ENCODE measurements at places on chromosomes 6 and 20.

- DNase-seq: peak; percentile 74
Observed at GRCh38 chr6:154403788-154404187, 47.2 kb upstream of the IPCEF1 start.

GRCh38 chr6:96803106-96803481 is 34.2 kb downstream of the GPR63 start:
- no peak for DNase-seq

DNA sequence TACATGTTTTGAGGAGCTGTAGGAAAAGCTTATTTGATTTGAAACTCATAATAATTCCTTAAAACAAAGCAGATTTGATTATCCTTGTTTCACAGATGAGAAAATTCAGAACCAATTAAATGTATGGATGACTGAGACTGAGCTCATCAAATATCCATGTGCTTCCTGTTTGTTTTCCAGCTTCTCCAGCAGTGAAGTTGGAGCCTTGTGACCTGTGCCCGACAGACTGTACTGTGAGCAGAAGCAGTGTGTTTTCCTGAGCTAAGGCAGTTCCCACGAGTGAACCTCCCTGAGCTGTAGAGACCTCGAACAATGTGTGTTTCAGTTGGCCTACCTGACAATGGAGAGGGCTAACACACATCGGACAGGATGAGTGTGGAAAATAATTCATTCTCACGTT is 599.5 kb upstream of the NRSN1 start:
- no peak for DNase-seq

- DNase-seq: peak; percentile 14
Observed at GRCh38 chr6:162468326-162468725, 259.2 kb downstream of the PRKN start.

DNA sequence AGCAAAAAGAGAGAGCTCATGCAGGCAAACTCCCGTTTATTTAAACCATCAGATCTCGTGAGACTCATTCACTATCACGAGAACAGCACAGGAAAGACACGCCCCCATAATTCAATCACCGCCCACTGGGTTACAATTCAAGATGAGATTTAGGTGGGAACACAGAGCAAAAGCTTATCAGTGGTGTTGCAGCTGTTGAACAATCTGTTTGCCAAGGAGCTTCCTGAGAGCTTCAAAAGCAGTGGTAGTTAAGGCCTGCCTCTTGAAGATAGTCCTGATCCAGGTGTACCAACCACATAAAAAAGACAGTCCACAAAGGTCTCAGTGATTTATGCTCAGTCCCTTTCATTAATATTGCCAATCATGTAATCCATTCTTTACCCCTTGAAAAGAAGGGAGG is 269.4 kb upstream of the IRAK1BP1 start:
- no peak for DNase-seq

- peak; percentile 77 for DNase-seq
Observed at GRCh38 chr6:138944412-138944811, 43.6 kb downstream of the REPS1 start.

GRCh38 chr6:168699631-168700295 is 258.8 kb downstream of the SMOC2 start:
- no peak for DNase-seq

- peak; percentile 64 for DNase-seq
Observed at GRCh38 chr6:42777126-42777822, 4.6 kb upstream of the BICRAL start.

DNA sequence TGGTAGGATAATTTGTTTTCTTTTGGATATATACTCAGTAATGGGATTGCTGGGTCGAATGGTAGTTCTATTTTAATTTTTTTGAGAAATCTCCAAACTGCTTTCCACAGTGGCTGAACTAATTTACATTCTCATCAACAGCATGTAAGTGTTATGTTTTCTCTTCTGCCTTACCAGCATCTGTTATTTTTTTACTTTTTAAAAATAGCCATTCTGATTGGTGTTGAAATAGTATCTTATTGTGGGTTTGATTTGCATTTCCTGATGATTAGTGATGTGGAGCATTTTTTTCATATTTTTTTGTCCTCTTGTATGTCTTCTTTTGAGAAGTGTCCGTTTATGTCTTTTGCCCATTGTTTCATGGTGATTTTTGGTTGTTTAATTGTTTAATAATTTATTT is 11.9 kb downstream of the HINT3 start:
- no peak for DNase-seq

DNA sequence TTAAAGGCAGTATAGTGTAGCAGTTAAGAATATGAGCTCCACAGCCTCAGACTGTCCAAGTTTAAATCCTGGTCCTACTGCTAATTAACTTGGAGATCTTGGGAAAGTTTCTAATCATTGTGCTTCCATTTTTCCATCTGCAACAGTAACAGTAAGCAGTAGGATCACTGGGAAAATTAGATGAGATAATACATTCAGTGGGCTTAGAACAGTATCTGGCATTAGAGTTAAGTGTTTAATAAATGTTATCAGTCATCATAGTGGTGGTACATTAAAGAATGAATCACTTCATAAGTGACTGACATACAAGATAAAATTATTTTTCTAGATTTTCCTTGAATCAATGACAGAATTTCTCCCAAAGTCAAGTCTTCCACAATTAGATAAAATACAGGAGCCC is 5.0 kb downstream of the NHSL1 start:
- no peak for DNase-seq

- no peak for DNase-seq
Observed at GRCh38 chr6:75422024-75422639, 71.5 kb downstream of the FILIP1 start.

GRCh38 chr20:48015141-48015910 is 230.0 kb upstream of the SULF2 start:
- DNase-seq: peak; percentile 32

GRCh38 chr6:17086469-17086868 is 15.4 kb upstream of the STMND1 start:
- peak; percentile 77 for DNase-seq

- no peak for DNase-seq
Observed at GRCh38 chr6:1391800-1392309, 2.5 kb downstream of the FOXF2 start.

GRCh38 chr6:46653439-46654195 is 842 bp downstream of the SLC25A27 start:
- peak; percentile 21 for DNase-seq

DNA sequence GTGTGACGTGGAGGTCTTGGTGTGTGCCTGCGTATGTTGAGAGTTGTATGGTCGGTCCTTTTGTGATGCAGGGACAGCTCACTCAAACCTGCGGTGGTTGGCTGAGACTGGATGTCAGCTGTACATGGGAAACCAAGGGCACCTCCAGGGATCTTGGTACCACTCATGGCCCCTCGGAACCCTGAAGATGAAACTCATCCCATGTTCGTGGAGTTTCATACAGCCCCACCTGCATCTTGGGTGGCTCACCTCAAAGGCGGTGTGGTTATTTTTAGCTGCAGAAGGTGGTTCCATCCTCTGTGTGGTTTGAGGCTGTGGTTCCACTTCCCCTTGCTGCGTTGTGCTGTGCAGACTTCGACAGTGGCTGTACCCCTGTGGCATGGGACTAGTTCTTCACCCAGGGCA is 52.6 kb upstream of the SLC22A1 start:
- DNase-seq: no peak

DNA sequence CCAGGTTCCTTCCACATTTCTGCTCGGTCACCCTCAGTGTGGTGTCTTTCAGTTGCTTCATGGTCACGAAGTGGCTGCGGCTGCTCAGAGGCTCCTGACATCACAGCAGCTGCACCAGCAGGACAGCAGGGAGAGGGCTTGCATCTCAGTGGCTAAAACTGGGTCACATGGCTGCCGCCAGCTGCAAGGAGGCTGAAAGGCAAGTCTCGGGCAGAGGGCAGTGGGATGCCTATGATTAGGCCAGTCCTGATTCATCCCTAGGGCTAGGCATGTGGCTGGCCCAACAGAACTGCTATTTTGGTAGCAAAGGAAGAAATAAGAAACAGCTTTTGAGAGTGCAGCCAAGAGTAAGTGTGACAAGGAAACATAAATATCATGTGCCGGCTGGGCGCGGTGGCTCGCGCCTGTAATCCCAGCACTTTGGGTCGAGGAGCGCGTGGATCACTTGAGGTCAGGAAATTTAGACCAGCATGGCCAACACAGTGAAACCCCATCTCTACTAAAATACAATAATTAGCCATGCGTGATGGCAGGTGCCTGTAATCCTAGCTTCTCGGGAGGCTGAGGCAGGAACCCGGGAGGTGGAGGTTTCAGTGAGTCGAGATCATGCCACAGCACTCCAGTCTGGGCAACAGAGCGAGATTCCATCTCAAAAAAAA is 46.6 kb downstream of the RBM38 start:
- DNase-seq: no peak

DNA sequence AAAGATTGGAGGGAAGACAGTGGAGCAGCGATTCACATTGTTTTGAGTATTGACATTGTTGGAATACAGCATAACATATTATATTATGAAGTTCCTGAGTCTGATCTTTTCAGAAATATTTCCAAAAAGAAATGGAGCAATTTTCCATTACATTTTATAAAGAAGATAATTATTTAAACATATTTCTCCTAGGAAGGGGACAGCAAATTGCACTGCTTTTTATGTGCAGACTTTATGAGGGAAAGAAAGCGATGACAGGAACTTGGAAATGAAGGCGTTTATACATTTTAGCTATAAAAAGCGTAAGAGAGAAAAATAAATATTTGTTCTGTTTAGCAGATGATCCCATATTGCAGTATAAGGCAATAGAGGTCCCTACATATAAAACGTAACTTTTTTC is 117.0 kb upstream of the EDN1 start:
- DNase-seq: no peak

GRCh38 chr6:71031912-71032311 is 75.1 kb upstream of the B3GAT2 start:
- no peak for DNase-seq

DNA sequence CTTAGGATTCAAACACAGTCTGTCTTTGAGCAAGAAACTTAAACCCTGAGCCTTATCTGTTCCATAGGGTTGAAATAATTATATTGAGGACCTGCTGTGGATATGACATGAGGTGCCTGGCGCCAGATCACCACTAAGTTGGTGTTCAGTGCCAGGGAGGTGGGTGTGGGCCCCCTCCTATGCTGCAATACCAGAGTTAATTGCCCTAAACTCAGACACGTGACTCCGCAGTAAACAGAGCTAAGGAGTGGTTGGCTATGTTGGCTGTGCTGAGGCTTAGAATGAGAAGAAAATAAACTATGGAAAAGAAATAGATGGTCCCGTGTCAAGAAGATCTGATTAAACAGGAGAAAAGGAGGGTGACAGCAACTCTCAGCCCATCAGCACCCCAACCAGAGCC is 419.4 kb upstream of the JARID2 start:
- DNase-seq: no peak

- DNase-seq: no peak
Observed at GRCh38 chr6:110933912-110934311, 24.6 kb upstream of the GTF3C6 start.

- no peak for DNase-seq
Observed at GRCh38 chr6:162581988-162582780, 145.4 kb downstream of the PRKN start.

GRCh38 chr6:121076119-121076518 is 258.2 kb downstream of the TBC1D32 start:
- DNase-seq: no peak

DNA sequence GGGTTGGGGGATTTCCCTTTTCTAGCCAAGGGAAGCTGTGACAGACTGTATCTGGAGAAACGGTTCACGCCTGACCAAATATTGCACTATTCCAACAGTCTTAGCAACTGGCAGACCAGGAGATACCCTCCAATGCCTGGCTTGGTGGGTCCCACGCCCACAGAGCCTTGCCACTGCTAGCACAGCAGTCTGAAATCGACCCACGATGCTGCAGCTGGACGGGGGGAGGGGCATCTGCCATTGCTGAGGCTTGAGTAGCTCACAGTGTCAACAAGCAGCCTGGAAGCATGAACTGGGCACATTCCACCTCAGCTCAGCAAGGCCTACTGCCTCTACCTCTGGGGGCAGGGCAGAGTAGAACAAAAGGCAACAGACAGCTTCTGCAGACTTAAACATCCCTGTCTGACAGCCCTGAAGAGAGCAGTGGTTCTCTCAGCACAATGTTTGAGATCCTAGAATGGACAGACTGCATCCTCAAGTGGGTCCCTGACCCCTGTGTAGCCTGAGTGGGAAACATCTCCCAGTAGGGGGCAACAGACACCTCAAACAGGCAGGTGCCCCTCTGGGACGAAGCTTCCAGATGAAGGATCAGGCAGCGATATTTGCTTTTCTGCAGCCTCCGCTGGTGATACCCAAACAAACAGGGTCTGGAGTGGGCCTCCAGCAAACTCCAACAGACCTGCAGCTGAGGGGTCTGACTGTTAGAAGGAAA is 89.9 kb upstream of the ECI2 start:
- DNase-seq: peak; percentile 23

DNA sequence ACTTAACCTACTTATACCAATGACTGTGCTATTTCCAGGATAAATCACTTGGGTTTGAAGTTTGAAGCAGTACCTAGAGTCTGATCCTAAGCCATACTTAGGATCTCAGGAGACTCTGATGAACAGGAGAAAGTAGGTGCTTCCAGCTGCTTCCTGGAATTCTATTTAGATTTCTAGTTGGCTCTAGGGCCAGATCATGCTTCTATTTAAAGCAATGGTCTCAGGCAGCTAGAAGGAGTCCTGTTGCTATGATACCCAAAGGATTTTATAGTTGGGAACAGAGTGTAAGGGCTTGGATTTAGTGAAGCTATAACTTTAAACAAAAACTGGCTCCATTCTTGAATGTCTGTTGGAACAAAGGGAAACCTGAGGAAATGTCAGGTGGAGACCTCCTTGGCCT is 52.4 kb upstream of the TINAG start:
- DNase-seq: peak; percentile 16

DNA sequence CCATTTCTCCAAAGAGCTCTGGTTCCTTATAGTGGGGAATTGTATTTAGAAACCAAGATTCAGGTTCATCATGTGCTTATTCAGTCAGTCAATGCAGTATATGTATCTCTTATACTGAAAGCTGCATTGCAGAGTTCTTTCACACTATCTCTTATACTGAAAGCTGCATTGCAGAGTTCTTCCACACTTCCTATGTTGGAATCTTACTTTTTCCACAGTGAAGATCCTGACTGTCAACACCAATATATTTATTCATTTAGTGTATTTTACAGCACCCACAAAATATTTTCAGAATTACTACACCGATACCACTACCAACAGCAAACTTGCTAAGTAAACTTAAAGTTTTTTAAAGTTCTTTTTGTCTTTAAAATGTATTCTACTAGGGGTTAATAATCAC is 349.3 kb upstream of the MMS22L start:
- DNase-seq: no peak

DNA sequence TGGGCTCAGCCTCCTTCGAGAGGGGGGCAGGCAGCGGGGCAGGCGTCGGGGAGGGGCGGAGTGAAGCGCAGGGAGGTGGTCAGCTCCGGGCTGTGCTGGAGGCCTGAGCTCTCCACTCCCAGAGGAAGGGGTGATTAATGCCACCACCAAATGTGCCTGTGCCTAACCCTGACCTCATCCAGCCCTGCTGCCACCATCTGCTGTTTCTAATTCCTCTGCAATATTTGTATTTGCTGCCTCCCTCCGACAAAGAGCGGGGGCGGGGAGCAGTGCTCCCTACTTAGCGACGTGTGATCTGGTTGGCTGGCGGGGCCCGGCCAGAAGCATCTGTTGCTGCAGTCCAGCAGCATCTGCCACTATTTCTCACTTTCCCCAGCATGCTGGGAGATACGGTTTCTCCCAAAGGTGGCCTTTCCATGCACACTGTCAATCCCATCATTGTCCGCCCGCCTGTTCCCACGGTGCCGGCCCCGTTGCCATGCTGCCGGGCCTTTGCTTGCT is 47.0 kb downstream of the DLL1 start:
- no peak for DNase-seq
